ENCODE measurements at places on chromosomes 7 and 10. TPM values are rescaled to one million over a fixed set of nuclear protein-coding genes. Genes with fewer than 3 reads are reported as not detected.

DNA sequence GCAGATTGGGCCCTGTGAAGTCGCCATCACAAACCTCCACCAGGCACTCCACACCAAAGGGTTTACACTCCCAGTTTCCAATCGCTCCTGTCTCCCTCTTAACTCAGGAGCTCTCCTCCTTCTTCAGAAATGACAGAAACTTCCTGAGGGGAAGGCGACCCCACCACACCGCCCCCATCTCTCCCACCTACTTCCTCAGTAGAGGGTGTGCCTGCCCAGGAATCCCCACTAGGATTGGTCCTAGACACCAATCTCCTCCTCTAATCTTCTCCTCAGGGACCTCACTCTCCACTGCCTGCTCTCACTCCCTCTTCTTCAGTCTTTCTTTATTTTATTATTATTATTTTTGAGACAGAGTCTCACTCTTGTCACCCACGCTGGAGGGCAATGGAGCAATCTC, 5.9 kb upstream of the INSIG1 start:
- no peak for DNase-seq

- no peak for DNase-seq
These were observed 96.6 kb downstream of the CELF2 start for GRCh38 chr10:11114269-11114668.

- no peak for DNase-seq
These were observed 6.8 kb upstream of the MSRB2 start for GRCh38 chr10:23088609-23089008.

GRCh38 chr7:5001003-5001402, 42.0 kb upstream of the MMD2 start:
- DNase-seq, result no peak

The GPR85 gene
- 2.6 TPM for total RNA-seq

The ATG9B gene
- 0.32 TPM for total RNA-seq

DNA sequence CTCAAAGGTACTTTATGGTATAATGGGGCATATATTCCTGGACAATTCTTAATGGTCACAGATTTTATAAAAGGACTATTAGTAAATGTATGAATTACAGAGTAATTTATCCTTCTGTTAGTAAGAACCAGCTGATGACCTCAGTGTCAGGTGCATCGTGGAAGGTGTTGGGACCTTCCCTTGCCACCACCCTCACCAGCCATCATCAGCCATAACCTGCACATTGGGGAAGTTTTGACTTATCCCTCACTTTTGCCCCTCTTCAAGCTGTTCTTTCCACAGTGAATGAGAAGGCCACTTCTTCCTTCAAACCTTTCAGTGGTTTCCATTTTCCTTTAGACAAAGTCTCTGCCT, 52.2 kb downstream of the FIGNL1 start:
- DNase-seq, result no peak

The SPDYE9 gene
- not detected for total RNA-seq

DNA sequence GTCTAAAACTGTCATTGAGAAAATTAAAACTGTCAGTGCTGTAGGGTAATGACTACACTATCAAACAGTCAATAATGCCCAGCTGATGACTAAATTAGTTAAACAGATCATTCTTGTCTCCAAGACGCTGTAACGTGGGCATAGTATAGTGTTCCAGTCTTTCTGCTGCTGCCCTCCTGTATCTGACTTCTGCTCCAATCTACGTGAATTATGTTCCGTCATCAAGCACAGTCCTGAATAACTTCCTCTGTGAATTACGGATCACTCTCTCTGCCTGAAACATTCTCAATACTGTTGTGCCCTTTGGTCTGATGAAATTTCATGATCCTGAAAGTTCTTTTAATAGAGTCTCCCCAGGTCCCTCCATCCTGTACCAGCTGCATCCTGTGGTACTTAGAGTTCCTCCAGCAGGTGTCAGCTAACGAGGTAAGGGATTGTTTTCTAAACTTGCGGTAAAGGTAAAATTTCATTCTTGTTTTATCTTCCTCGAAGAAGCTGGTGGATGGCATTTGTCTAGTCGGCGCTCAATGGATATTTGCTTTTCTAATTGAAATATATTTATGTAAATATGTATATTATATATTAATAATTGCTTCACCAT, 393.5 kb upstream of the ADARB2 start:
- DNase-seq, result no peak

The TBXAS1 gene
- not detected for total RNA-seq

DNA sequence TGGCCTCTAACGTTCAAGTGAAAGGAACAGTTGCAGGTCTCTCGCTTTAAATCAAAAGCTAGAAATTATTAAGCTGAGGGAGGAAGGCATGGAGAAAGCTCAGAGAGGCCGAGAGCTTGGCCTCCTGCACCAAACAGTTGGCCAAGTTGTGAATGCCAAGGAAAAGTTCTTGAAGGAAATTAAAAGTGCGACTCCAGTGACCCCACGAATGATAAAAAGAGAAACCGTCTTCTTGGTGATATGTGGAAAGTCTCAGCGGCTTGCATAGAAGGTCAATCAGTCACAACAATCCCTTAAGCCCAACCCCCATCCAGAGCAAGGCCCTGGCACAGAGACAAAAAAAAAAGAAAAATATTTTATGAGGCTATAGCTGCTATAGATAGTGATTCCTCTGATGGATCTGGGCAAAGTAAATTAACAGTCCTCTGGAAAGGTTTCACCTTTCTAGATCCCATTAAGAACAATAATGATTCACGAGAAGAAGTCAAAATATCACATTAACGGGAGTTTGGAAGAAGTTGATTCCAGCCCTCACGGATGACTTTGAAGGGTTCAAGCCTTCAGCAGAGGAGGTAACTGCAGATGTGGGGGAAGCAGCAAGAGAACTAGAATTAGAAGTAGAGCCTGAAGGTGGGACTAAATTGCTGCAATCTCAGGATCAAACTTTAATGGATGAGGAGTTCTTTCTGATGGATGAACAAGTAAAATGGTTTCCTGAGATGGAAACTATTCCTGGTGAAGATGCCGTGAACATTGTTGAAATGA, 42.5 kb upstream of the INPP5A start:
- no peak for DNase-seq

The LMOD2 gene
- total RNA-seq, result not detected

DNA sequence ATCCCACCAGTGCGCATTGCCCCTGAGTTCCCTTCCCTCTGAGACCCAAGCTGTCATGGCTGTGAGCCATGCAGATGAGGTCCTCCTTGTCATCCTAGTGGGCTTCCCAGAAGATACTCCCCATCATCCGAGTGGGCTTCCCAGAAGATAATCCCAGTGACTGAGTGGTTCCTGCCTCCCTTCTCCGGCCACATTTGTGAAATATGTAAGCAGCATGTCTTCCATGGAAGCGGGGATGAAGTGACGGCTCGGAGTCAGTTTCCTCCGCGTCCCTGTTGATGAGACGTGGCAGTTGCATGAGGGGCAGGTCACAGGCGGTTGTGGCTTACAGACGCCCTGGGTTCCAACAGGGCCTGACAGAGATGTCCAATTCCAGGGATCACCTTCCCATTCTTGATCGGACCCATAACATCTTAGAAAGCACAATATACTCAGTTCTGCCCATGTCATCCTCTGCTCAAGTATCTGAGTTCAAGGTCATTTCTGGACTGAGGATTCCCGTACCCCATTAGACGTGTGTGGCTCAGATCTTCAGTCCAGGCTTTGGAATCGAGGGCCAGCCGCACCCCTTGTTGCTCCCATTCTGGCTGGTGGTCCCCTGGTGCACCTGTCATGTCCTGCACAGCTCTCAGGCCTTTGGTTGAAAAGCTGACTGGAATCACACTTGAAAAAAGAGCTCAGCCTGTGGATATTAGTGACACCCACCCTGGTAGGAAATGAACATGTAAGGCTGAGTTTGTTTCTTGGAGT, 166.9 kb downstream of the PTPRN2 start:
- DNase-seq, result no peak

GRCh38 chr7:80008039-80008438, 126.6 kb upstream of the GNAI1 start:
- no peak for DNase-seq

- DNase-seq, result peak; percentile 99
These were observed 91.9 kb upstream of the MBL2 start for GRCh38 chr10:52864201-52865106.

DNA sequence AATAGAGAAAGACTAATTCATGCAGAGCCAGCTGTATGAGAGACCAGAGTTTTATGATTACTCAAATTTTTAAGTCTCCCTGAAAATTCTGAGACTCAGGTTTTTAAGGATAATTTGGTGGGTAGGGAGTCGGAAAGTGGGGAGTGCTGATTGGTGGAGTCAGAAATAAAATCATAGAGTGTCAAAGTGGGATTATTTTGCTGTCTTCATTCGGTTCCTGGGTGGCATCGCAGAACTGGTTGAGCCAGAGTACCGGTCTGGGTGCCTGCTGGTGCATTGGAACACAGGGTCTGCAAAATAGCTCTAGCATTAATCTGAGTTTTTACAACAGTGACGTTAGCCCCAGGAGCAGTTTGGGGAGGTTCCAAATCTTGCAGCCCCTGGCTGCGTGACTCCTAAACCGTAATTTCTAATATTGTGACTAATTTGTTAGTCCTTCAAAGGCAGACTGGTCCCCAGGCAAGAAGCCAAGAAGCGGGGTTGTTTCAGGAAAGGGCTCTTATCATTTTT, 32.4 kb downstream of the GPRIN2 start:
- peak; percentile 83 for DNase-seq

DNA sequence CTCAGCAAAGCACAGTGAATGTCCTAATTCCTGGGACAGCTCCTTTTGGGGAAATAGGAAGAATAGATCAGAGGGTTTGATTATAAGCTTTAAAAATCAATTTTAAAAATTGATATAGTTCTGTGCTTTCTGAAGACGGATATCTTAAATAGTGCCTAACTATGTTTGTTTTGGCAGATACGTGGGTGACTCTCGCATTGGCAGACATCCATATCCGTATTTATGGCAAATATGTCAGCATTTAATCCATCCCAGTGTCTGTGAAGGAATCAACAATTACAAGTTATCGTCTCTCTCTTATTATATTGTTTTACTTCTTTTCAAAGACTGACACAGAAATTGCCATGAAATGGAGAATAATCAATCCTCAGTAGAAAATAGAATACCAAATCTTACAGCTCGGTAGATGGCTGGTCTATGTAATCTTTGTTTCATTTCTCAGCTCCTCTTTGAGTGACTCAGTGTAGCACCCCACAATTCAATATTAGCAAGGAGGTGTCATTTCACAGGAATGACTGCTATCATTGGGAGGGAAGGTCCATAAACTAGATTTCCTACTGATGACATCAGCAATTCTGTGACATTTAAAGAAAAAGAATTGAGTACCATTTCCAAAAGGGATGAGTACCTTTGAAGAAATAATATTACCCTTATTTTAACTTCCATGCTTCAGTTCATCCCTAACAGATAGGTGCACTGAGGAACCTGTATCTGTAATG, 186.4 kb upstream of the NFE2L3 start:
- DNase-seq, result no peak

The AKR1D1 gene
- not detected for total RNA-seq

The FAM25C gene
- not detected for total RNA-seq

- no peak for DNase-seq
These were observed 350.6 kb upstream of the MKI67 start for GRCh38 chr10:128476845-128477244.

- peak; percentile 86 for DNase-seq
These were observed 15.9 kb upstream of the ADCK2 start for GRCh38 chr7:140656548-140657515.

- no peak for DNase-seq
These were observed 34.9 kb downstream of the ASAH2 start for GRCh38 chr10:50216418-50216817.

DNA sequence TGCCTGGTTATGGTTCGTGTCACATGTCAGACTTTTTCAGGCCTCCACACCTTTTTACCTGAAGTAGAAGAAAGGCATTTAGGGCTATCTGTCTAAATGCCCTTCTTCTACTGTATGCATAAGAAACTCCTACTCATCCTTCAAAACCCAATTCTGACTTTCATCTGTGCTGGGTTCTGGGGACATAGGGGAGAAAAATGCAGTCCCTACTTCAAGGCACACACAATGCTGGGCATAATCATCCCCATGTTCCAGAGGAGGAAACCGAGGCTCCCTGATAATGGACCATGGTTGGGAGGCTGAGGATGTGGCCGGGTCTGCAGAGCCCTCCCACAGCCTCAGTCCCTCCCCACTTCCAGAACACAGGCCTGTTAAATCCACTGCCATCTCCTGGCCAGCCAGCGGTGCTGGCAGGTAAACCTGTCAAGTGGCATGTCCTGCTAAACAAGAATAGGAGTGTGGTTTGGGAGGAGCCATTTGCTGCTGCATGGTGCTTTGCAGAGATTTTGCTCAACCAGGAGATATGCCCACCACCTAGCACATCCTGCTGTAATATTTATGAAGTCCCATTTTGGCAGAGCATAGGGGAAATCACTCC, 32.0 kb downstream of the GRID1 start:
- DNase-seq, result no peak

DNA sequence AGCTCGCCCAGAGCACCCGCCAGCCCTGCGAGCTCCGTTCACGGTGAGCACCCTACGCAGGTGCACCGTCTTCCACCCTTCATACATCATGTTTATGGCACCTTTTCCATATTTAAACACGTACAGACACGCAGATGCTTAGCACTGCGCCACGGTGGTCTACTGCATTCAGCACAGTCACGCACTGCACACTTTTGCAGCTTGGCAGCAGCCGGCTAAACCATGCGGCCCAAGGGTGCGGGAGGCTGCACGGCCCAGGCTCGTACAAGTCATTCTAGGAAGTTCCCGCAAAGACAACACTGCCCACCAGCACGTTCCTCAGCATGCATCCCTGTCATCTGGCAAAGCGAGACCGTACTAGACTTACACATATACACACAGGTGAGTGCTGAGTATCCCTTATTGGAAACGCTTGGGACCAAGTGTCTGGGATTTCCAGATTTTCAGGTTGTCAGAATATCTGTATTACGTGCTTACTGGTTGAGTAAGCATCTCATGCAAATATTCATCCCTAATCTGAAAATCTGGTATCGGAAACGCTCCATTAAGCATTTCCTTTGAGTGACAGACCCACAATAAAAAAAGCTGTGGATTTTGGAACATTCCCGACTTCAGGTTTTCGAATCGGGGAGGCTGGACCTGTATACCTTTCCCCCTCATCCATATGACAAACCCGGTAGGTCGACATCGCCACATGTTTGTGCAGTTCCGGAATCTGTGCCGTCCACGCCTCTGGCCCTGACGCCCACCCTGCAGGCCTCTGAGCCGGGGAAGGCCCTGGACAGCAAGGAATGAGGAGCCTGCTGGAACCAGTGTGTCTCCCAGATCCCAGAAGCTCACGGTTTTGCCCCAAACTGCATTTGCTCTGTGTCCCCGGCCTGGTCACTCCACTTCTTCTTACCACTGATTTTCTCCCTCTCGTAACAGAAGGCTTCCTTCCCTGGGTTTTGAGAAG, 222.2 kb downstream of the ELFN1 start:
- DNase-seq, result no peak

- DNase-seq, result no peak
These were observed 193.2 kb downstream of the GALNT17 start for GRCh38 chr7:71325151-71325550.

GRCh38 chr10:101330631-101331225, 23.2 kb upstream of the BTRC start:
- DNase-seq, result peak; percentile 48

All from fibroblast of villous mesenchyme (primary cell).